Lower leg skin (tissue), 4 donors: ENCODE measurements at places on chromosomes 3 and 15.
A peak's percentile ranks its signal among the peaks of the same experiment; 100 is the strongest.

GRCh38 chr3:110887176-110887575 lies 184.4 kb upstream of the NECTIN3 start:
- DNase-seq: no peak

GRCh38 chr15:89912674-89913396 lies at the start of gene ARPIN:
Gene ARPIN, minus strand, starts transcription at chr15:89912952. Its CDS starts 117 bp downstream, at chr15:89912835.
- DNase-seq: no peak

- DNase-seq: peak; percentile 94
Measured at GRCh38 chr3:33115024-33115768, 1.4 kb downstream of the CRTAP start.

- DNase-seq: no peak
Measured at GRCh38 chr3:81951106-81951505, 189.7 kb upstream of the GBE1 start.

GRCh38 chr3:95923496-95924210 lies 890.7 kb upstream of the EPHA6 start:
- peak; percentile 58 for DNase-seq

DNA sequence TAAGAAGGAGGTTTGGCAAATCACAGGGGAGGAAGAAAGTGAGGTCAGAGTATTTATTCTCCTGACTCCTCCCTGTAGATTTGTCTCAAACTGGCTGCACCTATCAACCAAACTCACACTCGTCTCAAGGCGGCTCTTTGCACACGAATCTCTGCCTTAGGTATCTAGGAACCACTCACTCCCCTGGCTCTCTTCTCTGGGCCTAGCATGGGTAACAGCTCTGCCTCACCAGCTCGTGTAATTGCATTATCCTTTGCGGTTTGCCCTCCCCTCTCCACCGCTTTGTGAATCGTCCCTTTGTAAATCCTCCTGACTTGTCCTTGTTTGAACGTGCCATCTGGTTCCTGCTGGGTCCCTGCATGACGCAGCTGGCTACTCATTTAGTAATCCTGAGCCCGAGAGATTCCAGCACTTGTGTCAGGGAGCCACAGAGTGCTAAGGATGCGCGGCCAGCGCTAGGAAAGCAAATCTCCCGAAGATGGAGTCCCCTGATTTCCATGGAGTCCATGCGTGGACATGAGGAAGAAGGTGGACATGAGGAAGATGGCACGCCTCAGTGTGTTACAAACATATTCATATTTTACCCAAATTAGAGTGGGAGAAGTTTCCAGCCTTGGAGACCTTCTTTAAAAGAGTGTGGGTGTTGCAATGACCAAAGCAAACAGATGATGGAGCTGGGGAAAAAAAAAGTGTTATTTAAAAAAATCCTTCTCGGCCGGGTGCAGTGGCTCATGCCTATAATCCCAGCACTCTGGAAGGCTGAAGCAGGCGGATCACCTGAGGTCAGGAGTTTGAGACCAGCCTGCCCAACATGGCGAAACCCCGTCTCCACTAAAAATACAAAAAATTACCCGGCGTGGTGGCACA lies 26.7 kb downstream of the NRROS start:
- no peak for DNase-seq

DNA sequence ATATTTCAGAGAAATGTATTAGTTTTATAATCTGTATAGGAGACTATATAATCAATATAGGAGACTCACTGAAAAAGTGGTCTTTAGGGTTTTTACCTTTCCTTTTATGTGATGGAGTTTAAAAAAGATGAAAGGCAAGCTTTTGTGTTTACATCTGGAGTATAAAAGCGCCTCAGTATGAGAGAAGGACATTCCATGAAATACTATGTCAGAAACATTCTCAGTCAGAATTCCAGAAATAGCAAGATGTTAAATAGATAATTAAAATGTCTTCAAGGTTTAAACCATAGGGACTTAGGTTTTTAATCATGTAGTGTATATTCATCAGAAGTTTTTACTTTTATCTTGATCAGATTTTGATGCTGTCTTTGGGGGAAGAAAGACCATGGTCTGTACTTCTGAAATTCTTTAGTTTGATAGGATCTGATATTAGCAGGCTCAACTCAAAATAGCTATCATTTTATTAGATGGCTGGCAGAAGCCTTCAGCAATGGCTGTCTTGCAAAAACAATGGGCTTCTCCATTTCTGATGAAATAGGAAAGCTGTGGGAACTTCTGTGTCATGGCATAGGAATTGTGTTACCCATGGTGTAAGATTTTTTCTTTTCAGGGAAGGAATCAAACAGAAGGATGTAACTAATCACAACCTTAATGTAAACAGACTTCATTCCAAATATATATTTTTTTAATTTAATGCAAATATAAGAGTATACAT lies 209.6 kb upstream of the PLSCR5 start:
- no peak for DNase-seq

GRCh38 chr3:148044151-148044550 lies 635.0 kb downstream of the ZIC1 start:
- no peak for DNase-seq

GRCh38 chr3:112640930-112641801 lies at the start of gene CCDC80:
Gene CCDC80, minus strand, starts transcription at chr3:112641143. Its CDS starts 1,238 bp downstream, at chr3:112639905.
- DNase-seq: no peak

GRCh38 chr3:31996195-31996594 lies 14.6 kb downstream of the ZNF860 start:
- DNase-seq: no peak

GRCh38 chr15:39807791-39808190 lies 25.1 kb upstream of the FSIP1 start:
- no peak for DNase-seq

DNA sequence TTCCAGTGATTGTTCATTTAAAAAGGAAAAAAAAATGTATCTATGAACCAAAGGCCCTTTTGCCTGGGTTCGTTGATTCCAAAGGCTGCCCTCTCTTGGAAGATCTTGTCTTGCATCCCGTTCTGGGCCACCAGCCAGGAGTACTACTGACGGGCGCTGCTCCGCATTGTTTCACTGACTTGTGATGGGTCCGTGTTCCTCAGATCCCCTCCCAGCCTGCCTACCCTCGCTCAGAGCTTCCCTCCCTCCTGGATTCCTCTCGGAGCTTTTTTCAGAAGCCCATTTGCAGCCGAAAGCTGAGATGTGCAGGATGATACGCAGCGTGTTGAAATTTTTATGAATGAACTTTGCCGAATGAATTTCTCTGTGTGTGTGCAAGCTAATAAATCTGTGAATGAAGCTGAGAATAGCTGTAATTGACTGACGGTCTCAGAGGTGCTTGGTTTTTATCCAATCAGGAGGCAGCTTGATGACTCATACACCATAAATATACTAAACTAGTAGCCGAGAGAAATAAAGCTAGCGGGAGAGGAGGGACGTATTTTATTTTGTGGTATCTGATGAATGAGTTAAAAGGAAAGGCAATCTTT lies at the start of gene SHC4:
Gene SHC4 (minus strand): TSS at position 396 of the 590 bp plus-strand sequence. CDS start 904 bp downstream, outside the sequence.
- no peak for DNase-seq

DNA sequence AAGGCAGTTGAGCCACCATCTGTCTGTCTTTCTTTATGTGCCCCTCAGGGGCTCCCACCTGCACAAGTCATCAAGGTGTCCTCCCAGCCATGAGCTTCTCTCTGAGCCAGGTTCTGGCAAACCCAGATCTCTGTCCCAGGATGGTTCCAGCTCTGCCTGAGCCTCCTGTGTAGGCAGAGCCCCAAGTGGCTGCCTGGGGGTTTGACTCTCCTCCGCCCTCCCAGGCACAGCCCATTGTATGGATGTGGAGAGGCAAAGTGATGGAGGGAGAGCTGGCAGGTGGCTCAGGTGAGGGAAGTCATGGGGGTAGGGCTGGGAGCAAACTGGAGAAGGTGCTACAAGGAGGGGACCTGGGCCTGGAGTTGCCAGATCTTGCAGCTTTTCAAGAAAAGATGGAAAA lies 56.9 kb downstream of the GRIP2 start:
- no peak for DNase-seq

DNA sequence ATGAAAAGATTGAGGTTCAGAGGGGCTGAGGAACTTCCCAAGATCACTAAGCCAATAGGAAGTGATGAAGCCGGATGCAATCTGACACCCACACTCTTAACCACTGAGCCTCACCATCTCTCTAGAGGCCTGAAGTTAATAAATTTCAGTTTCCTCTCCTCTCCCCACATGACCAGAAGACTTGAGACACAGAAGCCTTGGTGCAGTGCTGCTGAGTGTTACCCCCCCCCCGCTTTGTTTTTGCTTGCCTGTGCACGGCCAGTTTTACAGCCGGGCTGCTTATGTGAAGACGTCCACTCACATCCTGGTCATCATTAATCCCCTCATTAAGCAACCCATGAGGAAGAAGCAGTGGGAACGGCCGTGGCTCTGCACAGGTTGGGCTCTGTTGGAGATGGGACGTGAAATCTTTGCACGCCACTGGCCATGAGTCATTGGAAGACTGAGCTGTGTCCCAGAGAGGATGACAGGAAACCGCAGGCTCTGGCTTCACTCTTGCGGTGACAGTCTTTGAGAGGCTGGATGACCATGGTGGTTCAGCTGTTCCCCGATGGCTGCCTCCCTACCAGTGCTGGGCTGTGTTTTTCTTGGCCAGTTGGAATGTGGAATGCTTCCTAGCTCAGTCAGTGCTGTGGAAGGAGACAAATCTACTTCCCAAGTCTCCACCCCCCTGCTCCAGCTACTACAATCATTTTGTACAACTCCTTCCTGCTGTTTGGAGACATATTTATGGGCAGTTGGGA lies 232.6 kb upstream of the LRTM1 start:
- DNase-seq: peak; percentile 84

GRCh38 chr15:92878593-92879053 lies 21.5 kb upstream of the CHD2 start:
- no peak for DNase-seq

GRCh38 chr3:45654397-45654944 lies 34.7 kb upstream of the SACM1L start:
- DNase-seq: no peak

- DNase-seq: no peak
Measured at GRCh38 chr15:67266870-67267269, 12.3 kb downstream of the IQCH start.

DNA sequence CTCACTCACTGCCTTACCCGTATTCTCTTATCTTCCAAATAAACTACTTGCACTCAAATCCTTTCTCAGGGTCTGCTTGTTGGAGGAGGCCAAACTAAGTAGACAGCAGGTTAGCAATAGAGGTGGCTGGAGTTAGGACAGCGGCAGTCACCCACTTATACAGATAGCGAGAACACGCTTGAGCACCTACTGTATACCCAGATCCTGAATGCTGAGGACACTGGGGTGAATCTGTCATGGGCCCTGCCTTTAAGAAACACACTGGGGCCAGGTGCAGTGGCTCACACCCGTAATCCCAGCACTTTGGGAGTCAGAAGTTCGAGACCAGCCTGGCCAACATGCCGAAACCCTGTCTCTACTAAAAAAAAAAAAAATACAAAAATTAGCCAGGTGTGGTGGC lies 38.0 kb upstream of the TSEN2 start:
- DNase-seq: no peak

DNA sequence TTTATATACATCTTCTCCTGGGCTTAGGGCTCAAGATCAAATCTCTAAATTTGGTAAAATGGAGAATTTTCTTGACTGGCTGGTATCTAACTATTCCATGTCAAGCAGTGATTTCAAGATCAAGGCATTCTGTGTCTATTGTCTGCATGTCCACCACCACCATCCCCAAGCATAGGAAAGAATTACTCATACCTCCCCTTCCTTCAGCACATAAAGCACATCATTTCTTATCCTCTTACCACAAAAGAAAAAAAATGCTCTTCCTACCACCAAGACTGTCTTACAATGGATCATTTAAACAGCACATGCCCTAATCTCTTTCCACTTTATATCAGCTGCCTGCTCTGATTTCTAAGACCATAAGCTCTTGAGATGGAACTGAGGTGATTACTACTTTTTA lies 470.5 kb upstream of the THBS1 start:
- DNase-seq: no peak

DNA sequence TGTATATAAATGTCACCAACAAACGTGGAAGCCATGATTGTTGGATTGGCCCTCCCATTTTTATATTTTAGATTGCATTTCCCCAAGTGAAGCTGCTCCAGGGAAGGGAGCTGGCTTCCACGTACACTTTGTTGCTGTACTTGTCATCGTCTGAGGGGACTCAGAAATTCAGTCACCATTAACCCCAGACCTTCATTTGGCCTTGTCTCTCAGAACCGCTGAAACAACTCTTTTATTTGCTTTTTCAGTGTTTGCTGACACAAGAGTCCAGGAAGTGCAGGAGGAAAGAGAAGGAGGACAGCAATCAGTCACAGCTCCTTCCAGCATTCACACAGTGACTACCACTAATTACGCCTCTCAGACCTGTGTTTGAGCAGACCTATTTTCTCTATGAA lies 276.5 kb downstream of the TBL1XR1 start:
- DNase-seq: no peak

DNA sequence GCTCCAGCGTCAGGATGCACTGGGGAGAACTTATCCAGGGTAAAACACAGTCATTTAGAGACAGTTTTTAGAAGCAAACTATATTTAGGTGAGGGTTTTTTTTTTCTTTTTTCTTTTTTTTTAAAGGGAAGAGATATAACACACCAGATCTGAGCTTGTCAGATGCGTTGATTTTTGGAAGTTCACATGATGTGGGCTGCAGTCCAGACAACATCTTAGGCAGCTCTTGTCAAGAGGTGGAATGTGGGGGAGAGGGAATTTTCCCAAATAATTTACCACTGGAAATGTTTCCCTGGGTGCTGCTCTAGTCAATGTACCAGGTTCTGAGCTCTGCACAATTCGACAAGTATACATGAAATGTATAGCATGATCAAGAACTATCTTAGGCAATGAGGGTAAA lies 93.3 kb downstream of the OXNAD1 start:
- no peak for DNase-seq

DNA sequence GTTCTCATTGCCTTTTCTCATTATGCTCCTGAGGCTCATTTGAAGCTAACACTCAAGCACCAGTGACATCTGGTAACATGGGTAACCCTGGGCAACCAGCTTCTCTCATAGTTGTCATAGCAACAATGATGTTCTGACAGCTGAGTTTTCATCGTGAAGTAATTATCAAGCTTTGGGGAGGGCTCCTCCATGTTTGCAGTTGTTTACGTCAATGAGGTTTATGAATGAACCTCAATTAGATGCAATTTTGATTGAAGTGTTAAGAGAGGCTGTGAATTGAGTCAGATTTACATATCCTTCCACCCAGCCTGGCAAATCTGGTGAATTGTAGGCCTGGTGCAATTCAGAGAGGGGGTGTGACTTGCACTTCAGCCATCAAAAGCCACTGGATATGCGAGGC lies 119.3 kb upstream of the CHD2 start:
- DNase-seq: no peak

DNA sequence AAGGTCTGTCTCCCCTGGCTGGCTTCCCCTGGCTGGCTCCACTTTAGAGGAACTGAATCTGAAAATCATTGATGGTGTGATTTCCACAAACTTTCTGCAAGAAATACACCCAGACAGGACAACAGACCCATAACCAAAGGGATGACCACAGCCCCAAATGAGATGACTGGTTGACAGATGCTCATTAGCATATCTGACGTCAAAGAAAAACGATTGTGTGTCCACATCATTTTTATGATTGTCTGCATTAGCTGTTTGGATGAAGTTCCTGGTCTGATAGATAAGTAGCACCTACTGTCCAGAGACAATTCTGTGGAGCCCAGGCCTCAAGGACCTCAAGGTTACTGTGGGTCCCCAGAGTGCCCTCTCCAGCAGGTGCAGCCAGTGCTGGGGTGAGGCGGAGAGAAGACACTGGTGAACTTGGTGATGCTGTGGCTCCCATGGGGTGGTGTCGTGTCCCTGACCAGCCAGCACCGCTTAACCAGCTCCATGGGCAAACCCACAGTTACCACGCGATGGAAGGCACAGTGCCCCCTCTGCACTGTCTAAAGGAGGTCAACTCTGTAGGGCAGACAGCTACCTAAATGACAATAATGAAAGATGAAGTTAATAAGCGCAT lies 127.4 kb downstream of the NSMCE3 start:
- no peak for DNase-seq
